Activated CD8-positive, alpha-beta memory T cell treated with anti-CD3 and anti-CD28 coated beads for 4 hours (primary cell): ENCODE measurements at places on chromosomes 6 and 20.
A peak's percentile ranks its signal among the peaks of the same experiment; 100 is the strongest.

GRCh38 chr20:43520074-43520630, 12.7 kb downstream of the L3MBTL1 start:
- no peak for DNase-seq

GRCh38 chr6:108363889-108364313, 69.0 kb downstream of the AFG1L start:
- no peak for DNase-seq

DNA sequence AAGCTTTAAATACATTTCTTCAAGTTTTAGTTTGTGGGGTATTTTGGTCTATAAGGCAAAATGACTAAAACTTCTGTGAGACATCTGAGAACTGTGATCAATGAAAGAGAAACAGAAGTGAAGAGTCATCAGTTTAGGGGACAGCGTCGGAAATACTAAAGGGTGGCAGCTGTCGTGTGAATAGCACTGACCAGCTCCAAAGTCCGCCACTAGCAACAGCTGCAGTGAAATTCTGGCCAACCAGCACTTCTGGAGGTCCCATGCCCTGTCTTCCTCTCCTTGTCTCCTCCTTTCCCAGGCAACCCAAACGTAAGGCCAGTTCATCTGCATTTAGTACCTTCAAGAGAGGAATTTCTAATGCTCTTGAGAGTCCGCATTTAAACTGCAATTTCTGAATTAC, 87.5 kb downstream of the DACT2 start:
- DNase-seq: no peak

DNA sequence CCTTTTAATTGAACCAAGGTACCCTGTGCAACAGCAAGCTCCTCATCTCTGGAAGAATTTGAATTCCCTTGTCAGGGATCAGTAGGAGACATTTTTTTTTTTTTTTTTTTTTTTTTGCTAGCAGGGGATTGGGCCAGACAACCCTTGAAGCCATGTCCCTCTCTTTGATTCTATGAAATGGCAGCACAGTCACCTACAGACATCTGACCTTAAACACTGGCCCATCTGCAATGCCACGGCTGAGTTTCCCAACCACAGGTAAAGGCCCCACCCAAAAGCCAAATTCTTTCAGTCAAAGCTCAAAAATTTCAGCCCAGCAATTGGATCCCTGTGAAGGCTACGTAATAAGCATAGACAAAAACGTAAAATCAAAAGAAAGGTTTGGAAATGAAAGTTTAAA, 94.2 kb downstream of the FYN start:
- no peak for DNase-seq

- DNase-seq: no peak
These were observed 20.7 kb downstream of the FOXO3 start for GRCh38 chr6:108581237-108581931.

DNA sequence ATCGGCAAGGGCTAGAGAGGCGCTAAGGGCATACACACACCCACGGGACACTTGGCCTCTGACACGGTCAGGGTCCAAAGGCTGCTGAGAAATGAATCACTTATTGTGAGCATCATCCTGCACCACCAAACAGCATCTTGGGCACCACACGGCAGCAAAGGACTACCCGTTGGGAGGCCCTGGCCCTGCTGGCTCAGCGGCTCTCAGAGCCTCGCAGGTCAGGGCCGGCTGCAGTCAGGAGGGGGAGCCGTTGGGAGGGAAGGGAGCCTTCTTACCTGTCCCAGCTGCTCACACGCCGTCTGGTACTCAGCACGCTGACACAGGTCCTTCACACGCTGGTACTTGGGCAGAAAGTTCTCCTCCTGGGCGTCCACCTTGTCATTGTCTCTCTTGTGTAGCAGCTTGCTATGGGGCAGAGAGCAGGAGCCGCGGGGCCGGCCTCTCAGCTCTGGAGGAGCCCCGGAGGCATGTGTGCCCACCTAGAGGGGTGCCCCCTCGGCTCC, 109.0 kb downstream of the SULF2 start:
- no peak for DNase-seq

DNA sequence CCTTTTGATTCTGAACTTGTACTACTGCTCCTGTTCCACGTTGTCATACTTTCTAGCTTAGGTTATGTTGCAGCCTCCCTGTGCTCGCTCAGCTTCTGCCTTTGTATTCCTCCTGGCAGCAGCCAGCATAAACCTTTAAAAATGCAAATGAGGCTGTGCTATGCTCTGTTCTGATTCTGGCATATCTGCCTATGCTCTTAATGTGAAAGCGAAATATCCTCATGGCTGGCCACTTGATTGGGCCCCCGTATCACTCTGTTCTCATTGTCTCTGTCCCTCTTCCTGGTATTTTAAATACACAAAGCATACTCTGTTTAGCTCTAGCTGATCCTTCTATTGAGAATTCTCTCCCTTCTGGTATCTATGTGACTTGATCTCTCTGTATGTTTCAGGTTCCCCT, 139.0 kb downstream of the JARID2 start:
- DNase-seq: no peak

- no peak for DNase-seq
These were observed 11.2 kb downstream of the NT5DC1 start for GRCh38 chr6:116111552-116112528.

- DNase-seq: no peak
These were observed 37.9 kb upstream of the HDDC2 start for GRCh38 chr6:125339653-125340052.

- no peak for DNase-seq
These were observed 186.1 kb downstream of the UNC5CL start for GRCh38 chr6:40852779-40853373.

DNA sequence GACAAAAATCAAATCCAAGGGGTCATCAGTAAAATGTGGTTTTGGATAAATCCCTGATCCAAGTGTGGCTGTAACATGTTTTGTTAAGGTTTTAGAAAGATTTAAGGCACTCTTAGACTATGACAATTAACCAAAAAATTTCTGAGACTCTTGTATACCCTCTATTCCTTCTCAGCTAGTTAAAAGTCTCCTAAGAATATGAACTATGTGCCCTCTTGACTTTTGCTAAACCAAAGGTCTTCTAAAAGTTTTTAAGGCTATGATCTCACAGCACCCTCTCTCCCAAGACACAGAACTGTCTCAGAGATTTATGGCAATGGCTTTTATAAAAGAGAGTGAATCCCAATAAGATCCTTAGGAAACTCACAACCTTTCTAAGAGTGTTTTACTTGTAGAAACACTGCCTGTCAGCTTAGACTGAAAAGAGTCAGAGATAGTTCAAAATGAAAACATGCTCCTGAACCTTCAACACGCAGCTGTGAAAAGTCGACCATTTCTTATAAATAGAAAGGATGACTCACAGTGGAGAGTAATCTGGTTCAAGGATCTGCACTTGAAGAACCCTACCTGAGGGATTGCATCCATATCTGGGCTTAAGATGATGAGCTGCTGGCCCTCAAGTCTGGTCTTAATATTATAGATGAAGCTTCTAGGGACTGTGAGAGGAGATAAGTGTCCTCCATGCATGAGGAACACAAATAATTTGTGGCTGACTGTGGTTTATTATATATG, 388.4 kb upstream of the GJE1 start:
- DNase-seq: no peak

GRCh38 chr20:54139188-54139587, 34.6 kb downstream of the CYP24A1 start:
- DNase-seq: no peak

- DNase-seq: no peak
These were observed 199.4 kb downstream of the TBC1D32 start for GRCh38 chr6:121134922-121135321.

DNA sequence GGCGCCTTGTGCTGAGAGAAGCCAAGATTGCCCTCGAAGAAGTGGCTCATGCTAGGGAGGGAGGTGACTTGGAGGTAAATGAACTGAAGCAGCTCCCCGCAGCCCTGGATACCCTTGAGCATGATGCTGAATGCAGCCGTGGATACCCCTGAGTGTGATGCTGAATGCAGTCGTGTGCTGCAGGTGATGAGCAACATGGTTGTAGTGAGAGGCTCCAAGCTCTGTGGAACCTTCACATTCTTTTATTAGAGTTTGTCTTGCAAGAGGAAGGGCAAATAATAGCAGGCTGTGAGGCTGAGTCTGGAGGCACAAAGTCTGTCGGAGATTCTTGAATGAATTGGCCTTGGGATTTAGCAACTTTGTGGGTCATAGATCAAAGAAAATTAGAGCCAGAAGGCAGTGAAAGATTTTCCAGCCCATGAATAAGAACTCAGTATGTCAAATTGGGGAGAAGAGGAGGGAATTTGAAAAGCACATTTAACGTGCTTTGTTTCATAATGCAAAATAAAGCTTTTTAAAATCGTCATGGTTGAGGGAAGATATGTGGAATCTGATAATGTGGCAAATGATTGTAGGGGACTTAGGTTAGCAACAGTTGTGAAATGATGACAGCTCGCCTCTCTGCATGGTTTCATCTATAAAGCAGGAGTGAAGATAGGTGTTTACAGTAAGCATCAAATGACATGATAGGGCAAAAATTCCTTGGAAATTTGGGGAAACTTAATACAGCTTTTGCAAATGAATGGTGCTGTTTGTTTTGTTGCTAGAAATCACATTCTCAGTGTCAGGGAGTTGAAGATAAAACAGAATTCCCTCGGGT, 120.1 kb upstream of the TIAM2 start:
- no peak for DNase-seq

DNA sequence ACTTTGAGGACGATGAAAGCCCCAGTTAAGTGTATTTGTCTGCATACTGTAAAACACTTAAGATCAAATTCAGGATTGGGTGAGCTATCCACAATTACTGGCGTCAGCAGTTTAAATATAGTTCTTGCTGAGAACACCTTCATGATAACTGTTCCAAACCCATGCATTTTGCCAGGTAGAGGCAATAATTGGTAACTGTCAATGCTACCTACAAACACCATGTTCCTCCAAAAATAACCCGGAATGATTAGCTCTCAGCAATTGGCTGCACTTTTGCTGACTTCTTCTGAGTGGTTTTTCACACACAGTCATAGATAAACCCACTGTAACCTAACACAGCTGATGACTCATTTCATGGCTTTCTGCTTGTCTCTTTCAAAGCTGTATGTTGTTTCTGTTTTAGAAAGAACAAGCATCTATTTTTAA, 1358.6 kb upstream of the GJE1 start:
- no peak for DNase-seq

DNA sequence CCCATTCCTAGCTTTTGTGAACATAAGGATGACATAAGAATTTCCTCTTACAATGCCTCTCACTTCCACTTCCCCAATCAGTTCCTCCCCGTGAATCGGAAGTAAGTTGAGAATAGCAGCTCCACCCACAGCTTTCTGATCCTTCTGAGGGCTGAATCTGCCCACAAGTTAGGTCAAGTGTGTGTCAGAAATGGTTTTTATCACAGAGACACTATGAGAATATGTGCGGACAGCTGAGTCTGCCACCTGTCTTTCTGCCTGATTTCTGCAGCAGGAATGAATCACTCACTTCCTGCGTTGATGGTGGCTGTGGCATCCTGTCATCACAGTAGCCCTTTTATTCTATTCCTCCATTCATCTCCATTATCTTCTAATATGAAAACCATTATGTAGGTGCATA, 70.2 kb downstream of the RIN2 start:
- DNase-seq: peak; percentile 10

GRCh38 chr20:63496596-63497120, 2.2 kb downstream of the EEF1A2 start:
- DNase-seq: no peak

- no peak for DNase-seq
These were observed 150.7 kb upstream of the SGK1 start for GRCh38 chr6:134468633-134469032.

- no peak for DNase-seq
These were observed 58.8 kb upstream of the FUCA2 start for GRCh38 chr6:143570147-143570853.

DNA sequence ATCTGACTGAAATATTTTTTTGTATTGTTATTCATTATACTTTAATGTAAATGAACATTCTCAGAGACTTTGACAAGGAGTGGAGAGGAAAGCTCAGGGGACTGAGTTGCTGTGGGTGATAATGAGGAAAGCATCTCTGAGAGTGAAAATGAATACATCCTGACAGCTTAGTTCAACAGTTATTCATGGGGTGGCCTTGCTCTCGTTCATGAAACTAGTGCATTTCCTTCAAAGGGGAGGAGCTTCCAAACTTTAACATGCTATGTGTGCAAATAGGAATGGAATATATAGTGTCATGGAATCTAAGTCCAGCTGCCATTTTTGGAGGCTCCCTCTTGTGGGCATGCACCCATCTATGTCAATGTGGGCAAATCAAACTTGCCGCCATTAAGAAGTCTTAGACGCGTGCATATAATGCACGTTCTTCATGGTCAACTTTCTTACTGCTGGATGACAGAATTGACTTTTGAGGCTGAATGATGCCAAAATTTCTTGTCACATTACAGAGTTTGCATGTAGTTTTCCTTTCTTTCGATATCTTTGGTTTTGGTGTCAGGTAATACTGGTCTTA, 124.3 kb upstream of the TMEM170B start:
- no peak for DNase-seq

DNA sequence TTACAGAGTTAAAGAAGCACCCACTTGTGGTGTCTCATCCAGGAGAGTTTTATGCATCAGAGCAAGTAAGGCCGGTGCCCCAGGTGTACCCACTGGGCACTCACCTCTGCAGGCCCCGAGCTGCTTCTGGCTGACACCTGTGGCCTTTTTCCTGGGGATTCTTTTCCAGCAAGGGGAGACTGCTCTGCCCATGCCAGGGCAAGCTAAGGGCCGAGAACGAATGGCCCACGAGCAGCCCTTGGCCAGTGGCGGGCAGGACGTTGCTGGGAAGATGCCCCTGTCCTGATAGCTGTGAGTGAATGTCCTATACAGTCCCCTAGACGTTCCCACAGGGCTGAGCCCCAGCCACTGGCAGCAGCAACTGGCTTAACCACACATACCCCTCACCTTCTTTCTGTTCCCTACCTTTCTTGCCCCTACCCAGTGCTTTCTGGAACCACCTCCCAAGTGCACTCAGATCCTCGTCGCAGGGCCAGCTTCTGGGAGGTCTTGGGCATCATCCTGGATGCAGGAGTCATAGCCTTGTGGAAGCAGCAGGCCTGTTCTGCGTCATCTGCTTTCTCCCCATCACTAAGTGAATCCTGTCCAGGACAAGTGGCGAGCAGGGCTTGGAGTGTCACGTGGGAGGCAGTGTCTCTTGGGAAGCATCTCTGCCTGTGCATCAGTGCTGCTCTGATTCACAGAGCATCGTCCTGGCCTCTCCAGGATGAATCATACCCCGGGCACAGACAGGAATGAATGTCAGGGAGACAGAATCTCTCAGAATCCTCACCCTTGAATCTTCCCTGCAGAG, 32.5 kb downstream of the SYNDIG1 start:
- DNase-seq: no peak

DNA sequence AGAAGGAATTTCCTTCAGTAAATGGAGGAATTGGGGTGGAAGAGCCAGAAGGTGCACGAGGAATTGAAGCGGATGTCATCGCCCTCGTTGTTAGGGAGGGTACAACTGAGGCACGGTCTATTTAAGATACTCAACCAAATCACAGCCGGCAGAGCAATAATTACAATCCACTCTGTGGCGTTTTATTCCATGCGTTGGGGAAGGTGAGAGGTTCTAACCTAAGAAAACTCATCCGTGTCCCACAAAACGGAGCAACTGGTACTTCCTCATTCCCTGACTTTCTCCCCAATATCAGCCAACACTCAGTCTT, 802 bp upstream of the RRBP1 start:
- DNase-seq: no peak

GRCh38 chr20:3521852-3522740, 51.3 kb downstream of the ATRN start:
- no peak for DNase-seq
